Stimulated activated CD8-positive, alpha-beta memory T cell treated with anti-CD3 and anti-CD28 coated beads, Interleukin-4, amount 100 ng/mL, for 1 hour (primary cell): ENCODE measurements at places on chromosomes 5 and 9.

DNA sequence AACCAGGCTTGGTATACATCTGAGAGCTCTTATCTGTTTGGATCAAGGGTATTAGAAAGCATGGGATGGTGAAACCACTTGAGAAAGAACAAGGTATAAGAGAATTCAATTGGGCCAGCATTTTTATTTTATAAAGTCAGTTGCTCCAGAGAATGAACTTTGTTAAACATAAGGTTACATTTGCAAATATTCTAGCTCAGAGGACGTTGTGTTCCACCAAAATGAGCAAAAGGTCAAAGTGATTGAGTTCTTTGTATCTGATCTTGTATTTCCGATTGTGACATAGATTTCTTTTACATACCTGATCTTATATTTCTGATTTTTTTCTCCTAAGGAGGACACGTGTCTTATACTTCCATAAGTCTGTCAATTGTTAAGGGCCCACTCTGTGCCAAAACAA, 8.6 kb upstream of the STARD4 start:
- no peak for DNase-seq

- no peak for DNase-seq
These were observed 165.0 kb upstream of the ZNF462 start for GRCh38 chr9:106697750-106698502.

DNA sequence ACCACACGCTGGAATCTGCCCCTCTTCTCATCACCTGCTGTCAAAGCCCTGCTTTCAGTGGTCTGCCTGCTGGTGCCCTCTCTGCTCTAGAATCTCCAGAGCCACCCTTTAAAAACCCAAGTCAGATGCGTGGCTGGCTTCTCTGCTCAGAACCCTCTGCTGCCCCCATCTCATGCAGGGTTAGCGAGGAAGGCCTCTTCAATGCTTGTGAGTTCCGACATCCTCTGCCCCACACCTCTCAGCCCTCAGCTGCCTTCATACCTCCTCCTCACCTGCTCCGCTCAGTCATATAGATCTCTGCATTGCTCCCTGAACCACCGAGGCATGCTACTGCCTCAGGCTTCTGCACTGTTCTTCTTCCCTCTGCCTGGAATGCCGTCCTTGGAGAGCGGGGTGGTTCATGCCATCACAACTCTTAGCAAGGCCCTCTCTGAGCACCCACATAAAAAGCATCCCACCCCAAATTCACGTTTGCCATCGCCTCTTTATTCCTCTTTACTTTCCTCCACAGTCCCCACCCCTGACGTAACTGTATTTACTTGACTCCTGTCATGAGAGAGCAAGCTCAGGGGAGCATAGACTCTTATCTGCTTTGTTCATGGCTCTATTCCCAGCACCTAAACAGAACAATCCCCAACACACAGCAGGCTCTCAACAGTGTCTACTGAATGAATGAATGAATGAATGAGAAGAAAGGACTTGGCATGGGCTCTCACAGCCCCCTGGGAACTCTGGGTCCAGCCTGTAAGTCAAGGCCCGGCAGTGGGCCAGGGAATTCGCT, 10.4 kb downstream of the SHB start:
- DNase-seq: no peak

DNA sequence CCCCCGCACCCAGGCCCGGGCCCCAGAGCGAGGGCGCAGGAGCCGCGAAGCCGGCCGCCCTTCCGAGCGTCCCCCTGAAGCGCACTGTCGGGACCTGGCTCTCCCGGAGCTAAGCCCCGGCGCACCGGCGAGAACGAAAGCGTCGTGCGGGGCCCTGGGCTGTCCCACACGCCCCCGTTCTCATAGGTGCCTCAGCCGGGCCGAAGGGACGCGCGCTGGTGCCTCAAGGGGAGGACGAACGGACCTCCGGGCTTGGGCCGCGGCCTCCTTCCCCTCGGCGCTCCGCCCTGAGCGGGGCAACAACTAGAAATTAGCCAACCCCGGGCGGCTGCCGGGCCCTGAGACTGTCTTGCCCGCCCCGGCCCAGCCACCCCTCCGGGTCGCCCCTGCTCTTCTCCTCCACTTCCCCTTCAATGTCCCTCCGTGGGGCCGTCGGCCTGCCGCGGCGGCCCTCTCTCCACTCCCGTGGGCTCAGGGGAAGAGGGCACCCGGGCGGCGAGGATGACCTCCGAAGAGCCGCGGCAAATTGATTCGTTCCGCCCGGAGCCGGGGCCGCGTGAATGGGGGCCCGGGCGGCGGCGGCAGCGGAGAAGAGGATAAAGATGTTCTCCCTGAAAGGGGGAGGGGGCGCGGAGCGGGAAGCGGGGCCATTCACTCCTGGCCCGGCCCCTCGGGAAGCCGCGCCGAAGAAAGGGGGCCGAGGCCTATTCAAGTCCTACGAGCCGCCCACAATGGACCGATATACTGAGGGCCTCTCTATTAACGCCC, 3.5 kb upstream of the PRDM12 start:
- no peak for DNase-seq

DNA sequence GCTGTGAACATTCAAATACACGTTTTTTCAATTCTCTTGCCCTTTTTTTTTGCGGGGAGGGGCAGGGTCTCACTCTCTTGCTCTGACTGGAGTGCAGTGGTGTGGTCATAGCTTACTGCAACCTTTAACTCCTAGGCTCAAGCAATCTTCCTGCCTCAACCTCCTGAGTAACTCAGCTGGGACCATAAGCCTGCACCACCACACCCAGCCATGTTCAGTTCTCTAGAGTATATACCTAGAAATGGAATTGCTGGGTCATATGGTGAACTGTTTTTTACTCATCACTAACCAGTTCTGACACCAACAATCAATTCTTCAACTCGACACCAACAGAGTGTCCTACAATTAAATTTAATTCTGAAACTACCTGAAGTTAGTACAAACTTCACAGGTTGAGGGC, 85.5 kb upstream of the ZNF169 start:
- no peak for DNase-seq

- no peak for DNase-seq
These were observed 34.8 kb downstream of the ZNF462 start for GRCh38 chr9:106897751-106898150.

DNA sequence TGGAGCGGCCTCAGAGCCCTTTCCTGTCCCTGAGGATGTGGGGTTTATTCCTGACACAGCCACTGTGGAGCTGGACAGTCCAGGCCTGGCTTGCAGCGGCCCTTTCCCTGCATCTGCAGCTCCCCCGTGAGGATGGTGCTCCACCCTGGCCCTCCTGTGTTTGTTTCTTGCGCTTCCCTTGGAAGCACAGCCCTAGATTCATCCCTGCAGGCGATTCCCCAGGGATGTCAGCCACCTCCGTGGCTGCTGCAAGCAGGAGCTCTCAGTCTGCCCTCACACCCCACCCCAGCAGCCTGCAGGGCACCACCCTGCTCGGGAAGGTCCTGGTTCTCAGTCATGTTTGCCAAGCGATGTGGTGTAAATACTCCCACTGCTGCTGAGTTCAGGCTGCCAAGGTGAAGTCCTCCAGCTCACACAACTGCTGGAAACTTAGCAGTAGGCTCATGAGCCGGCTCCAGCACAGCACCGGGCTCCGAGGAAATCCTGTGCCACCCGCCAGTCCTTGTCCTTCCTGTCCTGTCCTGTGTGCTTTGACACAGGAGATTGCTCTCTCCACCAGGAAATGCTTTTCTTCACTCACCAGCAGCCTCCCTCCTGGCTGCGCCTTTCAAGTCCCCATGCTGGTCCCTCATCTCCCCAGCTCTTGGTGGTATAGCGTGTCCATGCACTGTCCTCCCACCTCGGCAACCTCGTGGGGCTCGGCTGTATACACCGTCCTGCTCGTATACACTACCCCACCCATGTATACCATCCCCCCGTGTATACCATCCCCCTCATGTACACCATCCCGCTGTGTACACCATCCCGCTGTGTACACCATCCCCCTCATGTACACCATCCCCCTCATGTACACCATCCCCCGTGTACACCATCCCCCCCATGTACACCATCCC, 16.2 kb downstream of the ROPN1L start:
- no peak for DNase-seq
